Stimulated activated CD4-positive, alpha-beta T cell treated with anti-CD3 and anti-CD28 coated beads, Interleukin-15, amount 100 ng/mL, for 24 hours (primary cell): ENCODE measurements at places on chromosomes 4 and X.

DNA sequence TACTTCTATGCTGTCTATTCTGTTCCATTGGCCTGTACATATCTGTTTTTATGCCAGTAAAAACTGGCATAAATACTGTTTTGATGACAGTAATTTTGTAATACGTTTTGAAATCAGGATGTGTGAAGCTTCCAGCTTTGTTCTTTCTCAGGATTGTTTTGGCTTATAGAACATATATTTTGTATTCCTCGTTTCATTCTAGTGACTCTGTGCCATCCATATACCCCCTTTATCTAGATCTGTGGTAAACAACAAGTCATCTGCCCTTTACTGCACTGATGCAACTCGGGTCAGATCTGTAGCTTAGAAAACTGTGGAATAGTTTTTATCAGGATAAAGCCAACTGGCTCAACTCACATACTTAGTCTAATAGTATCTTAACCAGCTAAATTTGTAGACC is 233.7 kb downstream of the PRDM5 start:
- DNase-seq, result no peak

DNA sequence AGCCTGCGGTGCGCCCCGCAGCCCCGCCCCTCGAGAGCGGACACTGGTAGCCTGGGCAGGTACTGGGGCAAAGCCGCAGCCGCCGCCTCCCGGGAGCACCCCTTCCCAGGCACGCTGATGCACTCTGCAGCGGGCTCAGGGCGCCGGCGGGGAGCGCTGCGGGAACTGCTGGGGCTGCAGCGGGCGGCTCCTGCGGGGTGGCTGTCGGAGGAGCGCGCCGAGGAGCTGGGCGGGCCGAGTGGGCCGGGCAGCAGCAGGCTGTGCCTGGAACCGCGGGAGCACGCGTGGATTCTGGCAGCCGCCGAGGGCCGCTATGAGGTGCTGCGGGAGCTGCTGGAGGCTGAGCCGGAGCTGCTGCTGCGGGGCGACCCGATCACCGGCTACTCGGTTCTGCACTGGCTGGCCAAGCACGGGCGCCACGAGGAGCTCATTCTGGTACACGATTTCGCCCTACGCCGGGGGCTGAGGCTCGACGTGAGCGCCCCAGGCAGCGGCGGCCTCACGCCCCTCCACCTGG is 401 bp downstream of the SOWAHD start:
- peak; percentile 47 for DNase-seq

DNA sequence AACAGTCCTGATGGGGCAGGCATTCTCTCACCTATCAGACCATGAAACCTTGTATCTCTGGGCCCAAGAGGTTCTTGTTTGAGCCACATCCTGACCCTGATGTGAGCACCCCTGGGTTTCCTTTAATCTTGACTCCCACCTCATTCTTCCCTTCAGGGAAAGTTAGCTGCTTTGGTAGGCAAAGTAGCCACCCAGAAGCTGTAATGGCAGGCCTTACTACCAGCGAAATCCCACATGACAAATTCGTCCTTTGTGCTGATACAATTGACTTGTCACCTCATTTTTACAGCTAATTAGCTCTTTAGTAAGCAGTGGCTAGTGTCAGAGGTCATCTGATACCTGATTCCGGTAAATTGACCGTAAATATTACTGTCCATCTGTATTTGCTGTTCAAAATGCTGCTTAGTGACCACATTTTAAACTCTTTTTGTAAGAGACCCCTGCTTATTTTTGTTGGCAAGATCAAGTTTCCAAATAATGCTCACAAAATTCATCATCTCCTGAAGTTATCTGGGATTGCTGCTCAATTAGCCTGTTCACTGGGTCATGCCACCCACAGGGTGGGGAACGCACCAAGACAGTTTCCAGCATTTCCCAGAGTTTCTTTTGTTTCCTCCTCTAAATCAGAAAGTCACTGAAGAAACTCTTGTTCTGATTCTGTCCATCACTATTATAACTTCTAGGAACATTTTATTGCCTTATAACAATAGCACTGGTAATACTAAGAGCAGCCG is 329.7 kb downstream of the GPAT3 start:
- no peak for DNase-seq

DNA sequence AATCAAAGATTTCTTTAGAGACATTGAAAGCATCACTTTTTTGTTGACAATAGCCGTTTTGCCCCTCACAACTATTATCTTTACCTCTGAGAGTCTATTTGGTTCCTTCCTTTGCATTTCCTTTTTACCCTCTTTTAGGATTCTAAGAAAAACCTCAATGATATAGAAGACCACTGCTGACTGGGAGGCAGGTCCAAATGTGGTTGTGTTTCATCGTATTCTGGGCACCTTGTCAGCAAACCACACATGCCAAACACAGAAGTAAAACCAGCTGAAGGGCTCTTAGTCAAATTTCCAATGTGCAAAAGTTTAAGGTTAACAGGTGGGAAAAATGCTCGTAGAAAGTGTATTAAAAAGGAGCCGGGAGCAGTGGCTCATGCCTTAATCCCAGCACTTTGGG is 5.1 kb upstream of the PRMT9 start:
- DNase-seq, result no peak

GRCh38 chr4:52625216-52625615 is 33.9 kb downstream of the USP46 start:
- no peak for DNase-seq

GRCh38 chrX:13007519-13008188 is 32.7 kb downstream of the TMSB4X start:
- DNase-seq, result no peak

DNA sequence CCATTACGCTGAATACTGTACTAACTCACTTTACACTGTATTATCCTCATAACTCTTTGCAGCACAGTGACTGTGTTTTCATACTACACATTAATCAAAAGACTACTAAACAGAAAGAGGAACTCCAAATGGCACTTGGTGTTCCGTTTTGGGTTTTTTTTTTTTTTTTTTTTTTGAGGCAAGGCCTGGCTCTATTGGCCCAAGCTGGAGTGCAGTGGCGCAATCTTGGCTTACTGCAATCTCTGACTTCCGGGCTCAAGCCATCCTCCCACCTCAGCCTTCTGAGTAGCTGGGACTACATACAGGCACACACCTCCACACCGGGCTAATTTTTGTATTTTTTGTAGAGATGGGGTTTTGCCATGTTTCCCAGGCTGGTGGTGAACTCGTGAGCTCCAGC is 10.7 kb downstream of the KLHL8 start:
- peak; percentile 14 for DNase-seq

DNA sequence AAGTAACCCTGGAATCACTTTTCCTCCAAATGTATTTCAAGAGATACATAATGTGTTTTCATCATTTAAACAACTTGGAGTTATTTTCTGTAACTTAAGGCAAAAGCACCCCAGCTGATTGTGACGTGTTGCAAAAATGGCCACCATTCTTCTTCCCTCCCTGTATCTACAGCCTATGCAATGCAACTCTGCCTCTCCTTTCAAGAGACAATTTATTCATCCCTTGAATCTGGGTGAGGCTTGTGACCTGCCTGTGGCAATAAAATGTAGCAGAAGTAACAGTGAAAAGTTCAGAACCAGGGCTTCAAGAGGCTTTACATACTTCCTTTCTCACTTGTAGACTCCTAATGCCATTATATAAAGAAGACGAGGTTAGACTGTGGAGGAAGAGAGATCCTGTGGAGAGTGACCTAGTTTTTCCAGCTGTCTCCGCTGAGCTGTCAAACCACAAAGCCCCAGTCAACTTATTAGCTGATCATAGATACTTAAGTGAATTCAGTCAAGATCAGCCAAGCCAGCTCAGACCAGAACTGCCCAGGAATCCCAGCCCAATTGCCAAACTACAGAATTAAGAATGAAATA is 81.0 kb upstream of the KLF3 start:
- DNase-seq, result peak; percentile 53

DNA sequence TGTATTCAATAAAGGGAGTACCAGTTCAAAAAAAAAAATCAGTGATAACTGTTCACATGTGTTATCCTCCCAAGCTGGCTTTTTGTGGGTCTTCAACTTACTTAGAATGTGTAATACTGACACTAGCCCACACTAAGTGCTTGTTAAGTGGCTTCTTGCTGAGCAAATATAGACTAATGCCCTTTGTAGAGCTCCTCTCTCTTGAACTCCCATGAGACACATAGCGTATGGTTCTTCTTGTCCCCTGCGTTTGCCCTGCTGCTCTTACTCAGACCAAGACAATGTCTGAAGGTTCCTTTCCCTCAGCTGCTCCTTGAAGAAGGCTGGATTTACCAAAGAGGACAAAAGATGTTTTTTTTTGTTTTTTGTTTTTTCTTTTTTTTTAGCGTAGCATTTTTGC is 110.9 kb downstream of the FRAS1 start:
- no peak for DNase-seq

- DNase-seq, result no peak
These were observed 7.7 kb upstream of the CSTF2 start for GRCh38 chrX:100812216-100813158.

DNA sequence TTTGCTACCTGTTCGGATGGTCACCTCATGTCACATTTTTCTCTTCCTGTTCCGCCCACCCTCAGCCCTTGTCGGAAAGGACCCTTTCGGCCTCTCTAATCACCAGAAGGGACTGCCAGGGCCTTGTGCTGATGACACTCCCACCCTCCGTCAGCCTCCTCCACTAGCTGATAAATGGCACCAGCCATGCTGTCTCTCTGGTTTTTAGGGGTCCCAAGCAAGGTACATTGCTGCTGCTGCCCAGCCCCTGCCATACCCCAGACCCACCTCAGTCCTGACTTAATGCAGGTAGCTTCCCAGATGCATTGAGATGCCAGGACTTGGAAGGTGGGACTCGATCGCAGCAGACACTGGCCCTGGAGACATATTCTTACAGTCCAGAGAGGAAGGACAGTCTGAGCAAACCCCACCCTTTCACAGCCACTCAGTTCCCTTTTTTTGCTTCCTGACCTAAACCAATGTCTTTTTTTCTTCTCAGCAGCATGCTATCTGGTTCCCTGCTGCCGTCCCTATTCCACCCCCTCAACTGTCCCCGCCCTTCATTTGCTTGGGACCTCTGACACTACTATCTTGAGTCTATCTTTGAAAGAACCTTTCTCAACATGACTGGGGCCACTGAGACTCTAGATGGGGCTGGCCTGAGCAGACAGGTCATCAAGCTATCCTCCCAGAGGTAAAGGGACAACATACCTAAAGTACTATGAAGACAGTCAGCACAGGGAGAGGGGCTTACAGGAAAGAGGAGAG is at the start of gene BTK:
Gene BTK, minus strand, starts transcription at position 397 of the 747 bp plus-strand sequence. CDS start 10,907 bp downstream, outside the sequence.
- DNase-seq, result no peak

- no peak for DNase-seq
These were observed 4.6 kb upstream of the SORCS2 start for GRCh38 chr4:7187691-7188090.

DNA sequence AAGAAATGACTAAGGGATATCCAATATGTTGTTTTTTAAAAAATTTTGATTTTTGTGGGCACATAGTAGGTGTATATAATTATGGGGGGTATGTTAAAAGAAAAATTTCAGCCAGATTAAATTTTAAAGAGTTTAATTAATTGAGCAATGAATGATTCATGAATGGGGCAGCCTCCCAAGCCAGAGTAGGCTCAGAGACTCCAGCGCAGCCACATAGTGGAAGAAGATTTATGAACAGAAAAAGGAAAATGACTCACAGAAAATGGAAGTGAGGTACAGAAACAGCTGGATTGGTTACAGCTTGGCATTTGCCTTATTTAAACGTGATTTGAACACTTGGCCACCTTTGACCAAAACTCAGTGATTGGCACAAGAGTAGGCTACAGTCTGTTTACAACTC is 91.7 kb downstream of the SPATA18 start:
- no peak for DNase-seq

DNA sequence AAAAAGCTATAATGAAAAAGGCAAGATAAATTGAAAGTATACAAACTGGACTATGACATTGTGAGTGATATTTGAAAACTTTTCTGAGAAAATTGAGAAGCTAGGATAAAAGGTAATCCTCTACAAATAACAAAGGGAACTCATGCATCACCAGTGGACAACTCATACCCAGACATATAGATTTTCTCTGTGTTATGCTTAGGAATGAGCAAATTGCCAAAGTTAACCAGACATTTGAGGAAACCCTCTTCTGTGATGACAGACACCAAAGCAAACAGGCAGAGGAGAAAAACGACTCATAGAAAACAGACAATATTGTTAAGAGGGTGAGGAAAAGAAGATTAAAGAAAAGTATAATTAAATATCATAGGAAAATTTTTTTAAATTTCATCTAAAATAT is 186.5 kb downstream of the MAB21L2 start:
- no peak for DNase-seq

- DNase-seq, result no peak
These were observed 99.7 kb upstream of the DDIT4L start for GRCh38 chr4:100289946-100290345.

DNA sequence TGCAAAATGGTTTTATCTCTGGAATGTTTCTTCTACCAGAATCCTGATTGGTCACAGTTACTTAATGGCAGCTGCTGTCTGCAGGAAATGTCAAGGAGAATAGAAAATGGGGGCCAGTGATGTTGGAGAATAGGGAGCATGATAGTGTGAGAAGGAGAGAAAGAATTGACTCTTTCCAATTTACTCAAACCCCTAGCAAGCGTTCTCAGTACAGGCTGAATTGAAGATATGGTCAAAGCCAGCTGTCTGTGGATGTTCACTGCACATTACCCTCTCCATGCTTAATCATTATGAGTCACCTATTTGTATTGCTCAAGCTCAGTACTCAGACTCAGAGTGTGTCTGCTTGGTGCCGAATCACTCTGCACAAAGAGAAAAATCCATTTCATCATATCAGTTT is 57.8 kb upstream of the FAM47B start:
- DNase-seq, result no peak

- no peak for DNase-seq
These were observed 52.8 kb downstream of the PRDM5 start for GRCh38 chr4:120869613-120870278.

DNA sequence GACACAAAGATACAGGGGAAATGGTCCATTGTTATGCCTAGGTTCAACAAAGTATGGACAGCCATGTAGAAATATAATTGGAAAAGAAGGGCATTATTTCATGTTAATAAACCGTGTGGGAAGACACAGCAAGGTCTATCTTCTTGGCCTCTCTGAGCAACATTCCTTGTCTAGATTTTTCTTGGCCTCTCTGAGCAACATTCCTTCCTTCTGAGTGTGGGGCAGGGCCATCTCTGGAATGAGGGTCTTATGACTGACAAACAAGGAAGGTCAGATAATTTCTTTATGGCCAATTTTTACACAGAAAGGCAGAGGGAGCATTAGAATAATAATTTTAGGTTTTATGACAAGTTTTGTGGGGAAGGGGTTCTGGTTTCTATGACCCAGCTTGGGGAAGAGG is 24.3 kb upstream of the MAOA start:
- no peak for DNase-seq

- no peak for DNase-seq
These were observed at the start of gene TEX13C for GRCh38 chrX:125319646-125320521. TEX13C (plus strand) TSS chrX:125319871; CDS start chrX:125320120, 249 bp downstream.
